ENCODE measurements at places on chromosomes 13 and 19.

GRCh38 chr13:26225896-26226617 lies 3.9 kb upstream of the RNF6 start:
- no peak for DNase-seq

DNA sequence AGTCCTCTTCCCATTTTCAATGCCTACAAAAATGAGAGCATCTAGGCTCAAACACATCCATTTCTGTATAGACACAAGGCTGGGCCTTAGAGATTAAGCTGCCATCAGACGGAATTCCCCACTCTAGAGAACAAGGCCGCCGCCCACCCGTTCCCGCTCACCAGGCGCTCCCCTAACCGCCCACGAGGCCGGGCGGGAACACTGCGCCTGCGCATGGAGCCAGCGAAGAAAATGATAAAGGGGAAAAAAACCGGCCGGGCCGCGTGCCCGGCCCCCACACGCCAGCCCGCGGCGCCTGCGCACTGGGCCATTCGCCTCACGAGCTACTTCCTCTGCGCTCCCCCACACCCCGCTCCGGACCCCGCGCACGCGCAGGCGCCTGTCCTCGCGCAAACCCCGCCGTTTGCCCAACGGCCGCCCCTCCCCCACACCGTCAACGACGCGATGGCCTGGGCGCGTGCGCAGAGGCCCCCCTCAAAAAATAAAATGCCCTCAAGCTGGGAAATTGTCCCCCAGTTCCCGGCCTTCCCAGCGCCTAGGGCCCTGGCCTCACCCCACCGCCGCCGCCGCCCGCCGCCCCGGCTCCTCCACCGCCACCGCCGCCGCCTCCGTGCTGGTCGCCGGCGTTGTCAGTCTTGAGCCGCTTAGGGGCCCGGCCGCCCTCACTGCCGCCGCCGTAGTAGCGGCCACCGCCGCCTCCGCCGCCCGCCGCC lies 483 bp downstream of the HNRNPL start:
- peak; percentile 92 for DNase-seq

DNA sequence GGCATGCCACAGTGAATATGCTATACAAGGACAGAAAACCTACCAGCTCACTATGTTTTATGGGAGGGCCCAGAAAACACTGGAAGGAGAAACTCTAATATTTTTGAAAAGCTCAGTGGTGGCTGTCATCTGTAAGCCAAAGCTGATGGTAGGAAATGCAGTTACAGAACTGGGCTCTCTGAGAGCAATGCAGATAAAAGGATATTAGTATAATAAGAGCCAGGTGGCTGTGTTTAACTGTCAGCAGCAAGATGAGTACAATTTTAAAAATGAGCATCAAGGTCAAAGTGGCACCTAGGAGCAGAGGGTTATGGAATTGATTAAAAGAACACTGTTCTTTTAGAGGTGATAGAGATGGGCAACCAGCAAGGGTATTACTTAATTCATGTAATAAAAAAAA lies 345.0 kb downstream of the NDFIP2 start:
- no peak for DNase-seq

DNA sequence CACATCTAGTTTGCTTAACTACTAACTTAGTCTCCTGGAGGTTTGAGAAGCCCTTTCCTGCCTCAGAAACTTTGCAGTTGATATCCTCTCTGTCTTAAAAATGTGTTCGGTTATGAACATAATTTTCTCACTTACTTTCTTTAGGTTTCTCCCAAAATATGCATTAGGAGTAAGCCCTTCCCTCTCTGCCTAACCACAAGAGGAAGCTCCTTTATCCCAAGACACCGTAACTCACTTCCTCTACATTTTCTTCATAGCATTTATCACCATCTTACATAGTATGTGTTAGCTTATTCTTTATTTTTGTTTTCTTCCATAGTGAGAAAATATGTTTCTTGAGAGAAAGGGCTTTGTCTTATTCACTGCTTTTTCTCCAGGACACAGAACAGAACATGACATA lies 952.5 kb upstream of the ATXN8OS start:
- no peak for DNase-seq

DNA sequence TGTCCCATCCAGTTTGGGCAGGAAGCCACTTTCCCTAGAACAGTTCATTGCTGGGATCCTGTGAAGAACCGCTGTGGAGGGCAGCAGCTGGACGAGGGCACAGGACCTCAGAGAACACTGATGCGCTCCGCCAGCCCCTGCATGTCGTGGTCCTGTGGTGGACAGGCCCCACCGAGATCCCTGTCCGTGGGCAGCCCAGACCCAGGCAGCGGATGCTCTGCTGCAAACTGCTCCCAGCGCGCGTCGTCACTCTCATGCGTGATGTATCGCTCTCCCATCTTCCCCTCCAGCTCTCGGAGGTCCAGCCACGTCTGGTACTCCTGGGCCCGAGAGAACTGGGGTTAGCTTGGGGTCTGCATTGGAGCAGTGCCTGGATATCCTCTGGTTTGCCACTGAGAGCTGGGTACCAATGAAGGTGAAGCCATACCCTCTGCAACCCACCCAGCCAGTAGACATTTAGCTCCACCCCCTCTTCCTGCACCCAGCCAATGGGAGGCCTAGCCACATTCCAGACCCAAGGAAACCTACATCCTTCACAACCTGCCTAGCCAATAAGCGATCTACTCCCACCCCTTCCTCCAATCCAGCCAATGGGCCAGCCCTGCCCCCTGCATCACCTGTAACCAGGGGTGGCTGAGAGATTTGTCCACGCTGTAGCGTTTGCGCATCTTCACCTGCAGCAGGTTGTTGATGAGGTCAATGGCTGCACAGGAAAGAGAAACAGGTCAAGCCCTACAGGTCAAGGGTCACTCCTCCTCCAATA lies 13.6 kb upstream of the DACT3 start:
- no peak for DNase-seq

DNA sequence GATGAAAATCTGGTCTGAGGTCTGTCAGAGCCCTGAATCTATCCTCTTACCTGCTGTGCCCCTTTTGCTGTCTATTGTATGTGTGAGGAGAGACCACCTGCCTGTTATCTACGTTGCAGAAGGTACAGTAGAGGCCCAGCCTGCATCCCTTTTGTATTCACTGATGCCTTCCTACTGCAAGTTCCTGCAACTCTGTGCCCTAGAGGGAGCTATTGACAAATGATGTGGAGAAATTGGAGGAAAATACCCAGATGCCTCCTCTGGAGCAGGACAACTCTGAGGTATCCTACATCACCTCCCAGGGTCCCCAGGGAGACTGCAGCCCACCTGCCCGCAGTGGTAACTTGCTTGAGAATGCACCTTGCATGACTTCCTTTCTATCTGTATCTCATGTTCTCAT lies 33.7 kb downstream of the SIAH3 start:
- no peak for DNase-seq

DNA sequence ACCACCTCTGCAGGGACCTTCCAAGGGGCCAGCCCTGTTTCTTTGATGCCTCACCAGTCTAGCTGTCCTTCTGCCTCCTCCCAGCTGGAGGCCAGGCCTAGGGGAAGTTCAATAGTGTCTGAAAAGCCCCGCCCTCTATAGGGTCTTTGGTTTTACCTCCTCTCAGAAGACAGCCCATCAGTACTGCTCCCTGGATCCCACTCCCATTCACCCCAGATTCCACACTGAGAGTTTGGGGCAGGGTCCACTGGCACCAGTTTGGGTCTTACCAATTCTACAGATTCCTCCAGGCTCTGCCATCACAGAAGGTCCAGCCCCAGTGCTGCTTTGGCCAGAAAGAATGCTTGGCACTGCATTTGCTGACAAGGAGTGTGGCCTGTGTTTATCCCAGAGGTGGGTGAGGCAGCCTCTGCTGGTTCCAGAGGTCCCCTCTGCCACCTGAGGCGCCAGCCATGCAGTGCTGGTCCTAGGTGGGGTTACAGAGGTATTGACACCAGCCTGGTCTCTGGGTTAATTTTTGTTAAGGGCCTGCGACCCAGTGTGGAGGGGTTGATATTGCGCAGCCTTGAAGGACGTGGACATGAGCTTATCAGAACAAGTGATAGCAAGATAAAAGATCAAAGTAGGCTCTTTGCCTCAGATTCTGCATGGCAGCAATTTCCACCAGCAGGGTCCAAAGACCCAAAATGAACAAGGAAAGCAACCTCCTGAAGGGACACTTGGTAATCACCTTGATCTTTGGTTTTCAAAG lies 41.4 kb upstream of the IGSF23 start:
- no peak for DNase-seq

- no peak for DNase-seq
These were observed 7.0 kb upstream of the SEMA6B start for GRCh38 chr19:4566402-4567051.

DNA sequence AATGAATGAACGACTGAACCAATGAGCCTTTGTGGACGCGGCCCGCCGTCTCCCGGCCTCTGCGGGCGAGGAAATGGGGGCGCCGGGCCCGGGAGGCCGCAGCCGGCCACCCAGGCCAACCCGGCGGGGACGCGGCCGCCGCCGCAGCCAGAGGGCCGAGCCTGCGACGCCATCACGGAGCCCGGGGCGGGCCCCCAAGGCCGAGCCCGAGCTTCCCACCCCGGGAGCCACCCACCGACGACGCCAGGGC lies 216 bp downstream of the SUGP2 start:
- no peak for DNase-seq

- DNase-seq, result no peak
These were observed 1.6 kb downstream of the ADGRE3 start for GRCh38 chr19:14673088-14673487.

GRCh38 chr19:30530751-30531150 lies 158.6 kb downstream of the ZNF536 start:
- no peak for DNase-seq

GRCh38 chr19:19342086-19343015 lies 21.7 kb downstream of the MAU2 start:
- no peak for DNase-seq

GRCh38 chr13:49407068-49407467 lies 36.8 kb downstream of the CAB39L start:
- no peak for DNase-seq

DNA sequence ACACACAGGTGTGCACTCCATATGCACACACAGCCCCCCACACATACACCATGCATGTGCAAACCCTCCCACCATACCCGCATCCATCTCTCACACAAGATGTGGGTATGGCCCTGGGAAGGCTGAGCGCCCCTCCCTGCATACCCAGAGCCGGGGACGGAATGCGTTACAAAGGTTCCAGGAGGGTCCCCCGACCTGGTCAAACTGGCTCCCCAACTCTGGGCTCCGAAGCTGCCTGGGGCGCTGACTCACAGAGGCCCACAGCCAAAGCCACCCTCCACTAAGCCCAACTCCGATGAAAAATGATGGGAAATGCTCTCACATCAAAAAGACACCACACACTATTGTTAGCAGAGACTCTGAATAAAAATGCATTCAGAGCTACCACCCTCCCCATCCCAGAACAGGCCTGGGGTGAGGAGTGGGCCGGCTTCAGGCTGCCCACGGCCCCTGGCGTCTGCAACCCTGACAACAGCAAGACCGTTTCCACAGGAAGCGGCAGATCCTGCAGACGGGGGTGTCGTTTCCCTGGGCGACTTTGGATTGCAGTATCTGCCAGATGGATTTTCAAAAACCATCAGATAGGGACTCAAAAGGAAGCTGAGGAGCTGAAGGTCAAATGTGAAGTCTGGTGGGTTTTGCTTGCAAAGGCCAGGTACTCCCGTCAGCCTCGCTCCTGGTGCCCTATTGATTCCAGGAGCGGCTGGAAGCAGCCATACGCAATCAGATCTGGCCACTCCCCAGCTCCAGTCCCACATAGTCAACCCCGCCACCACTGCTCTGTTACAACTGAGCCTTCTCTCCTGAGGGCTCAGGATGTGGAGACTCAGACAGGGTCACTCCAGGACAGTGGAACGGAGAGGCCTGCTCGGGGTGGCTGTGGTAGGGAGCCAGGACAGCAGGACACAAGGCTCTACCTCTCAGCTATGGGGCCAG lies 14.3 kb downstream of the PEPD start:
- no peak for DNase-seq

GRCh38 chr13:97497400-97497799 lies 63.4 kb downstream of the RAP2A start:
- DNase-seq, result no peak

DNA sequence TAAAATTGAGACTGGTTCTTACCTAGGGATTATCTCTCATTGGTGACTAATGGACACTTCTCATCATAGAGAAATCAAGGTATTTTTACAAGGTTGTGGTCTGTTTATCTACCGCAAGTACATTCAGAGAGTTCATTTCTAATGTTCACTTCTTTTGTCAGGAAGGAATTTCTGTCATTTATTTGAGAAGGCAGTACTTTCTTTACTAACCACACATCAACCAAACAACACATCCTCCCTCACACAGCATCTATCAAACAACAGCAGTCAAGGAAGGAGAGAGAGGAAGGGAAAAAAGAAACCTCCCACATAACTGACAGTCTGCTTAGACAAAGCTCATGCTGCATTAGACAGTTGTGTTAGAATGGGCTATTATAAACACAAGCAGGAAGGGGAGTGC lies 182.3 kb upstream of the KLF12 start:
- no peak for DNase-seq

DNA sequence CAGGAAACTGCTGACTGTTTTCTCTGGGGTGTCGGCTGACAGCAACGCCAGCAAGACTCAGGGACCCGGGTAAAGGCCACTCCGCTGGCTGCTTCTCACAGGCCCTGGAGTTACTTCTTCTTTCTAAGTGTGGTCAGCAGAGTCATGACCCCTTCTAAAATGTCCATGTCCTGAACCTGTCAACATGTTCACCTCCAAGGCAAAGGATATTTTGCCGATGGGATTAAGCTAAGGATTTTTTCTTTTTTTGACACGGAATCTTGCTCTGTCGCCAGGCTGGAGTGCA lies 7.9 kb downstream of the PEX11G start:
- no peak for DNase-seq

GRCh38 chr19:43445426-43445825 lies 20.0 kb downstream of the LYPD3 start:
- DNase-seq, result no peak

GRCh38 chr13:38385153-38385891 lies 35.7 kb downstream of the UFM1 start:
- DNase-seq, result no peak

DNA sequence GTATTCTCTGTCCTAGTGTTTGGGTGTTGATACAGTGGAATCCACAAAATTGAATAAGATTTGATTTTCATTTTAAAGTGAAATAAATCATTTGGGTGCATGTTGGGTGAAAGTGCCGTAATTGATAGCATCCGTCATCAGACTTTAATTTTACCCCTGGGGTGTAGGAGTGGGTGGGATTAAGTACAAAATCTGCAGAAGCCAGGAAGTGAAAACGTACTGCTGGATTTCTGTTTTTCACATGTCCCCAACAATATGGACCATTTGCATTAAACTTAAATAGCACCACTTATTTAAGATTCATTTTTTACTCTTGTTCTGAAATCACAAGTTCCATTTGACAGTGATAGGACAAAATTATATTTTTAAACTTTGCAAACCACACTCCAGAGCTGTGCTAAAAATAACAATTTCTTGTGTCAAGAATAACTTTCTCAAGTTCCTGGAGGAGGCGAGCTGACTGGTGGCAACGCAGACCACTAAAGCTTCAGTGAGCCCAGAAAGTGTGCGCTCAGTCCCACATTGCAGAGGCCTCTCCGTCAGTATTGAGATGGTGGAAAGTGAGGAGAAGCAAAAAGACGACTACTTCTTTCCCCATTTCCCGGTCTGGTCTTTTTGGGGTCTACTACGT lies 71.3 kb downstream of the ARHGEF7 start:
- no peak for DNase-seq

GRCh38 chr13:59846845-59847620 lies 316.7 kb downstream of the DIAPH3 start:
- no peak for DNase-seq
